ENCODE measurements at places on chromosomes 7 and 10.

- DNase-seq, result no peak
These were observed 87.9 kb downstream of the KIF20B start for GRCh38 chr10:89789188-89789877.

GRCh38 chr10:97532935-97533671, 34.4 kb downstream of the UBTD1 start:
- no peak for DNase-seq

DNA sequence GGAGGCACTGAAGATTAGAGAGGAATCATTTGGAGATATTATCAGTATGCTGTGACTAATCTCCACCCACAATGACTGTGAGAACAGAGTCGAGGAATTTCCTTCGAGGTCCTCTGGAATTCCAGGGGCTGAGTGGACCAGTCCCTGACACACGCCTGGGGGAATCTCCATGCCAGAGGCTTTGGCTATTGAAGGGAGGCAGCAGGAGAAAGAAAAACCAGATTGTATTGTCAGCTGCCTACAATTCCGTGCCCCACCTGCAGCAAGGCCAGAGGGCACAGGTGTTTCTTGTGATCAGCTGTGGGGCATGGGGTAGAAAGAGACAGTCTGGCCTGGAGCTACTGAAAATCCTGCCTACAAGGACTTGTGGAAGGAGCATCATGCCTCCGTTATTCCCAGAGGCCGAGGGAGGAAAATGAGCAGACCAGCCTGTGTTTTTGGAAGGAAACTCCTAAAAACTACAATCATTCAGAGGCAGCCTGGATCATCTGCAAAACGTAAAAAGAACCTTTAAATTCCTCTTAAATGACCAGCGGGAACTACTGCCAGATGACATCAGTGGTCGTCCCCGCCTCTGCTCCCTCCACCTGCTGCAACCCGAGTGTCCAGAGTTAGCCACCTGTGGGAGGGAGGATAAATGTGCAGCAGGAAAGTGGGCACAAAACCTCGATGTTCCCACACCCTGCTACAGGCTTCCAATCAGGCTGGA, 25.4 kb upstream of the ANK3 start:
- DNase-seq, result no peak

- no peak for DNase-seq
These were observed 560.2 kb downstream of the CALN1 start for GRCh38 chr7:71851776-71852498.

- DNase-seq, result no peak
These were observed 486 bp downstream of the CACNA2D1 start for GRCh38 chr7:82443036-82443546.

GRCh38 chr10:92146107-92146506, 144.8 kb downstream of the CPEB3 start:
- no peak for DNase-seq

DNA sequence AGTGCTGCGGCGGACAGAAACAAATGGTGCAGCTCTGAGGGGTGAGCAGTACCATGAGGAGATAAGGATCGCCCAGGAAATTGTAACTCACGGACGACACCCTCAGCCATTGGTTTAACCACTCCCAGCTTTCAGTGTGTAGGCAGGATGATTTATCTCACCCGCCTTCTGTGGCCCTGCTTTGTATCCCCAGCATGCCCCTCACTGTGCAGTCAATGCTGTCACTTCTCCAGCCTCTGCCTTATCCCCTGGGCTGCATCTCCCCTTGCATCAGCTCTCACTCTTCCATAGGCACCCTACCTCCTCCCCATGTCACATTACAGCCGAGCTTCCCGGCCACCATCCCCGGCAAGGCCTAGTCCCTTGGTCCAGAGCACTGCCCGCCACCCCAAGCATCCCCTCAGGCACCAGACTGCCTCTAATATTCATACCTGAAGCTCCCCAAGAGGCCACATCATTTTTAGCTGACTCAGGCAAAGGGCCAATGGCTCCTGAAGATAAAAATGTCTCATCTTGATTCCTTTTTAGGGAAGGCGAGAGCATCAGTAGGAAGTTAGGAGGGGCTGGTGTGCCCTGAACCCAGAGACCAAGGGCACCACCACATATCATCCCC, 77.1 kb downstream of the CARD11 start:
- DNase-seq, result no peak

DNA sequence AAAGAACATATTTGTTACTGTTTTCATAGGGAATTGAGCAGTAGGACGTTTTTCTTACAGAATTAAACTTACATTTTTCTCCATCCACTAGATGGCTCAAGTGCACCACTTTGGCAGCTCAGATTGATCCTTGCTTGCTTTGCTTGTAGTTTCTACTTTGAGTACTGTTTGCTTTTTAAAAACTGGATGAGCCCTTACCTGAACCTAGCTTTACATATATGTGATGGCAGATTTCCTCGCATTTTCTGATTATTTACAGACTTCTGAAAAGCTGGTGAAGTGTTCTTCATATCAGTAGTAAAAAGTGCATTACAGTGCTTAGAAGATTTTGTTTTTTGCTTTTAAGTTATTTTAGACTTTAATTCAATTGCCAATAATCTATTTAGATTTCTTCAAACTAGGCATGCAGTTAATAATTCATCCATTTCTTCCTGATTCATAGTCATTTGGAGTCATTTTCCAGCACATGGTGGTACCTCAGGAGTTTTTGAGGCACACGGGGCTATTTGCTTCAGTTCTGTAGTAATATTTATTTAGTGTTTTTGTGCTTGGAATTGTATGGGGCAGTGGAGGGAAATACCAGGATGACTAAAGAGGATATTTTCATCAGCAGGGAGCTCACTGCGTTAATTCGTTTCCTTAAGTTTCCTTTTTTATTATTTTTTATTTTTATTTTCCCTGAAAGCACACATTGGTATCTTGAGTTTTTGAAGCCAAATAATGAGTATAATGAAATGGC, 57.3 kb downstream of the MAPK8 start:
- DNase-seq, result no peak

Measured in cortex of kidney (tissue), 1 donor.